ENCODE measurements at places on chromosomes 2 and 18.

GRCh38 chr2:237411683-237412423 lies 2.1 kb downstream of the COL6A3 start:
- DNase-seq = no peak

GRCh38 chr2:224968051-224968450 lies 74.2 kb downstream of the DOCK10 start:
- DNase-seq = no peak

DNA sequence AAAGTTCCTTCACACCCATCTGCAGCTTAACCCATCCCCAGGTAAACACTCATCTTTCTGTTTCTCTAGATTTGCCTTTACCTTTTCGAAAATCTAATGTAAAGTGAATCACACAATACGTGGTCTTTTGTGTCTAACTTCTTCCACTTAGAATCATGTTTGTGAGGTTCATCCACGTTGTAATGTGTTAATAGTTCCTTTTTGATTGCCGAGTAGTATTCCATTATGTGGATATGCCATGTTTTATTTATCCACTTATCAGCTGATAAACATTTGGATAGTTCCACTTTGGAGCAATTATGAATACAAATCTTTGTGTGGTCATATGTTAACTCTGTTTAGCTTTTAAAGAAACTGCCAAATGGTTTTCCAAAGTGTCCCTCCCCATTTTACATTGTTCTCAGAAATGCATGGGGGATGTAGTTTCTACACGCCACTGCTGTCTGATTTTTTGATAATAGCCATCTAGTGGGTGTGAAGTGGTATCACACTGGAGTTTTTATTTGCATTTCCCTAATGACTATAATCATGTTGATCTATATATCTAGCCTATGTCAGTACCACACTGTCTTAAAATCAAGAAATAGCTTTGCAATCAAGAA lies 22.3 kb downstream of the PECR start:
- DNase-seq = no peak

DNA sequence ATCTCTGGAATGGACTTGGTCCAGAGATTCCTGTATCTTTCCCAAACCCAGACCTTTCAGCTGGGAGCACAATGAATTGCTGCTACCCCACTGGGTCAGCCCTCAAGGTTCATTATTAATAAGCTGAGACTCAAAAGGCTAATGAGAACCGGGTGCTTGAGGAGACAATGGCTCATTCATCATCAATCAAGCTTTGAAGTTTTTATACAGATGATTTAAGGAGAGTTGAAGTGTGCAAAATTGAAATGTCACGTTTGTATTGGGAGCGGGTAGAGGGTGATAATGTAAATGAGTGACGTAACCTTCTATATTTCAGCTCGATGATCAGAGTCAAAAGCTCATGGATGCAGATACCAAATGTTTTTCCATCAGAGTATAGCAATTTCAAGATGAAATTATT lies 744.9 kb downstream of the ERBB4 start:
- no peak for DNase-seq

GRCh38 chr2:95301876-95302641 lies 4.9 kb downstream of the KCNIP3 start:
- DNase-seq = no peak

DNA sequence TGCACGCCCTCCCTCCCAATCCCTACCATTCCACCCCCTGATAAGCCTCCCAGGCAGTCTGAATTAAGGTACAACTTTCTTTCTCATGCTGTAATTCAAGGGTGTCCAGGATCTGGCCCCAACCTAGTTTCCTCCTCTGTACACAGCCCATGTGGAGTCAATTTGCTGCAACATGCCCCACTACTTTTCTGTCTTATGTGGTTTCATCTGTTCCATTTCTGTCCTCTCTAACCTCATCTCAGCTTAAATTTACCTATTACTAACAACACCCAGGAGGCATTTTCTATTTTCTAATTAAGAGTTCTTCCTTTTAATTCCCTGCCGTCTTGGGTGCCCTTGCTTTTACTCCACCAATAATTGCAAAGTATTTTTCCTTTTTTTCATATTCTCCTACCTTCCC lies 10.0 kb downstream of the PPP4R1 start:
- DNase-seq = no peak

DNA sequence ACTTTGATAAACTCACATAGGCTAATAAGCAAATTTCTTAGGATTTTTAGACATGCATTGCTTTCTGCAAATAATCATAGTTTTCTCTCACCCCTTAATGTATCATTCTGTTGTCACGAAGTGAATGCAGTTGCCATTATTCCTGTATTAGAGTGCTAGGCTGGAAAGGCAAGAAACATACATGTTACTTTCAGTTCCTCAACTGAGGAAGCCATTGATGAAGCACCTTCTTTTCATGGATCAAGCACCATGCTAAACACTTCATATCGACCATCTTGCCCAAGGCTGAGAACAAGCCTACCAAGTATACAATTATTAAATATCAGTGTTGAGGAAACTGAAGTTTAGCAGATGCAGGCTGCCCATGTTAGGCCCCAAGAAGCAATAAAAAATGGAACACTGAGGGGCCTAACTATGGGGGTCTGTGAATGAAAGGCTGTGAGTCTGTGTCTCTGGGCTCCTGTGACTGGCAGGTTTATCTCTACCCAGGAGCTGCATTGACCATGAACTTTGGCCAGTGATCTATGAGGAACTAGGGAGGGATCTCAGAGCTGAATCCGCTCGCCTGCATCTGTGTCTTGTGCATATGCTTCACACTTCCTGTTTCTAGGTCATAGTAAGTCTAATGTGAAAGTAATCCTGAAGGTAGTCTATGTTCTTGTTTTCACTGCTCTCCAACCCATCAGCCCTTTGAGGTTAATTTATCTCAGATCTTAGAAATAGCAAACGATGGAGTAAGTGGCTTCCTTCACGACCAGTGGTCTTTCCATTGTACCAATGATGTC lies 16.0 kb upstream of the TSPYL6 start:
- DNase-seq = no peak

- no peak for DNase-seq
These were observed 1041.2 kb upstream of the CELF4 start for GRCh38 chr18:38606841-38607240.

DNA sequence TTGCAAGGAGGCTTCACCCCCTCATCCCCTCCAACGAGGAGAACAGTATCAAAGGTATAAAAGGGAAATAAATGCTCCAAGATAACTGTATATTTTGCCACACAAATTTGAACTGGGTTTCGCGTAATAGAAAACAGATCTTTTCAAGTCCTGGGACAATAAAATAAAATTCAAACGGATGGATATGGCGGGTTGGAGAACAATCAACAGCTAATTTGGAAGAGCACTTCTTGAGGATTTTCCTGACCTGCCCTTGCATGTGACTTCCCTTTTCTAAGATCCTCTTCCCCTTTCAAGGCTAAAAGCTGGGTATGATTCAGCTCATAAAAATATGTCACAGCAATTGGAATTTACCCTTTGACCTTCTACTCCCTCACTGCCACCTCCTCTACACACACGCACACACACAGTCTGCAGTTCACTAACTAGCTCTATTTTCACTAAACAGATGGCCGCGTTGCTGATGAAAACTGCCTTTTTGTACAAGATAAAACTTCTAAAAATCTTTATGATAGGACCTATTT lies 386.9 kb downstream of the FIGN start:
- DNase-seq = peak; percentile 2

- DNase-seq = no peak
These were observed 224.1 kb upstream of the DPP10 start for GRCh38 chr2:114218383-114218782.

DNA sequence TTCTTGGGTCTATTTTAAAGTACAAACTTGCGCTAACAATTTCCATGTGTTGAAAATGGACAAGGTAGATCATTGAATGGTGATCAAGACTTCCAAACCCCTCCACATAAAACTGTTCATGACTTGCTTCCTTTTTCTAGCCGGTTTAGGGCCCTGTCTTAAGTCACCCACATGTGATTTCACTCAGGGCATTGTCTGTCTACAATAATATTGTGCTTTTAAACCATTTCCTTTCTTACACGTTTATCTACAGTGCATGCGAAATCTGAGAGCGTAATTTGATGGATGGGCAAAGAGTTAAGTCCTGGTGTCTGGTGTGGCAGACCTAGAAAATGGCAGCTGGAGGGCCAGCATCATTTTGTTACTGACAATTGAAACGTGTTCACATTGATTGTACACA lies 2.0 kb upstream of the ZNF516 start:
- DNase-seq = no peak

DNA sequence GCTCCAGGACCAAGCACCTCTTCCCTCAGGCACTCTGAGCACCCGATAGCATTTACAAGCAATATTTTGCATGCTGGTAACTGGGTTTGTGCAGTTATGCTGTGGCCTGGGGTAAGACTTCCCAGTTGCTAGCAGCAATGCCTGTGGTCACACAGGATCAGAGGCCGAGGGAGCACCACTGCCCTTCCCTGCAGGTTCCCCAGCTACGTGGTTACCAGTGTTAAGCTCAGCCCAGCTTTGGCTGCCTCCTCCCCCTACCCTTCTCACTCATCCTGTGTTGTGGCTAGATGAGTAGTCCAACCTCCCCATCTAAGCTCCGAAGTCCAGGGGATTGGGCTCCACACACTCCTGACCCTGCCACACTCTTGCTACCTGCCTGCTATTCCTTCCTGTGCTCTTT lies 141.1 kb downstream of the CELF4 start:
- no peak for DNase-seq

DNA sequence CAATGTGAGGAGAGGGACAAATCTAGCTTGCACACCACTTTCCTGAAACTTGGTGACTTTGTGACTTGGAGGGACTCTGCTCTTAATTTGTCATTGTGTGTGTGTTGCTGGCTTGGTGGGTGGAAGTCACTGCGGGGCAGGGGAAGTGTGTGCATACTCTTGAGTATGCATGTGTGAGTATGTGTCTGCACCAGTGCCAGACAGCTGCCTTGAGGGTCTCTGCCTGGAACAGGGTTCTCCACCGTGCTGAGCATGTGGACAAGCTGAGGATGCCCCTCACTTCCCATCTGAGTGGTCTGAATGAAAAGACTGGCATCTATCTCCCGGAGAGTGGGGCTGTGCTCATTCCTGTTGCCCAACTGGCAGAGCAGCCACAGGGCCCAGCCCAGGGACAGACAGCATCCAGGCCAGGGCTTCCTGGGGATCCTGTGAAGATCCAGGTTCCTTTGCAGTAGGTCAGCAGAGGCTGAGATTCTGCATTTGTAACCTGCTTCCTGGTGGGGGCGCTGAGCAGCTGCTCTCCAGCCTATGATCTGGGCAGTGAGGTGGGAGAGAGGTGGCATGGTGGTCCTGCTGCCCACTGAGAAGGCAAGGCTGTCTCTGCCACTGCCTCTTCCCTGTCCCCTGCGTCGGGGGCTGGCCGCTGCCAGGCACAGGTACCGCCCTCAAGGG lies 138.9 kb upstream of the HAAO start:
- DNase-seq = no peak

- DNase-seq = no peak
These were observed 124.8 kb upstream of the NYAP2 start for GRCh38 chr2:225274751-225275150.

- DNase-seq = no peak
These were observed 31.3 kb downstream of the HS1BP3 start for GRCh38 chr2:20619624-20620024.

DNA sequence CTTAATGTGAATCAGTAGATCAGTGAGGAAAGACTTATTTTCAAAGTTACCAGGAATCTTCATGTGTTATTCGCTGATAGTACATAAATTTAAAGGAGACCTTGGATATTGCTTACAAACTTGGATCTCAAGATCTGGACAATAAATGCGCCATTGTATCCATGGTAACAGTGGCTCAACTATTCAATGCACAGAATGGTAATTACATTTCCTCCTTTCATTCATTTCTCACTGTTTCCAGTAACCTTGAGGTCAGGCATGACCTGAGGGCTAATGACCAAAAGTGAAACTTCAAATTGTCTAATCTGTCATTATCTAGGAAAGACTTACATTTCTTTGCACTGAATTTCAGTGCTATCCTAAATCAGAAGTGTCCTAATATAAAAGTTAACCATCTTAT lies 8.1 kb downstream of the LRP2 start:
- no peak for DNase-seq

- DNase-seq = no peak
These were observed 176.9 kb upstream of the NRP2 start for GRCh38 chr2:205505371-205505770.

Data from Ammon's horn (tissue), 1 donor.